ENCODE measurements at places on chromosomes 7 and 10. TPM values are rescaled to one million over a fixed set of nuclear protein-coding genes. Genes with fewer than 3 reads are reported as not detected.

RASA4 gene
- total RNA-seq, result 2.2 TPM

KIF5B gene
- total RNA-seq, result 60.7 TPM

SLC26A4 gene
- 0.10 TPM for total RNA-seq

MMP21 gene
- total RNA-seq, result 0.05 TPM

PRPS1L1 gene
- total RNA-seq, result not detected

MAT1A gene
- total RNA-seq, result 0.10 TPM

STRIP2 gene
- 7.1 TPM for total RNA-seq

NUTM2E gene
- total RNA-seq, result 0.47 TPM

HOXA4 gene
- total RNA-seq, result 2.3 TPM

MYO1G gene
- total RNA-seq, result 0.21 TPM

CFAP43 gene
- total RNA-seq, result 0.25 TPM

SUN3 gene
- 0.09 TPM for total RNA-seq

THNSL1 gene
- total RNA-seq, result 4.8 TPM

FKBP9 gene
- total RNA-seq, result 84.9 TPM

TAF3 gene
- 7.2 TPM for total RNA-seq

CLDN3 gene
- 3.6 TPM for total RNA-seq

SPDYE9 gene
- total RNA-seq, result not detected

RPP38 gene
- total RNA-seq, result 36.3 TPM

PTPN12 gene
- 69.7 TPM for total RNA-seq

ANKRD2 gene
- 7.3 TPM for total RNA-seq

ACTL6B gene
- total RNA-seq, result not detected

SCRN1 gene
- total RNA-seq, result 59.0 TPM

IL2RA gene
- not detected for total RNA-seq

PRKG1 gene
- 0.01 TPM for total RNA-seq

RNF133 gene
- total RNA-seq, result not detected
